Muscle of back (tissue), 13 donors: ENCODE measurements at places on chromosomes 16 and 17. TPM values are rescaled to one million over a fixed set of nuclear protein-coding genes. Genes with fewer than 3 reads are reported as not detected.

DNA sequence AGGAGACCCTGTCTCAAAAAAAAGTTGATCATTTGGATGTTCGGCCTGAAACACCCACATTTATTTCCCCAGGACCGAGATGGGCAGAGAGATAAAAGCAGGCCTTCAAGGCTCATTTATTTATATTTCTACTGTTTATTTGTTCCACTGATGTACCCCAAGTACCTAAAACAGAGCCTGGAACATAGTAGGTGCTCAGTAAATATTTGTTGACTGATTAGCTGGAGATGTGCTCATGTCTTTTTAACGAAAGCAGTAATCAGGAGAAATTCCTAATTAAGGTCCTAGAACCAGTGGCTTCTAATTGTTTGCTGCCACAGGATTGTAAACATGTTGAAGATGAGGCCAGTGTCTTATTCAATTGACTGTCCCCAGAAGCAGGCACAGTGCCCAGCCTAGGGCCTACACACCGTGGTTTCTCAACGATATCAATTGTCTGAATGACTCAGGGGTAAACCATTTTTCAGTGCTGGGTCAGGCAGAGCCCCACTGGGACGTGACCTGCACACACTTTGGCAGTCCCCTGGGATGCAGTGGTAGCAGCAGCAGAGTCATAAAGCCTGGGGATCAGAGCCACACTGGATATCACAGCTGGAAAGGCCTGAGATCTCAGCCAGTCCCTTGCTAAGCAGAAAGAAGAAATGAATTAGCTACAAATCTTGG, 34.8 kb downstream of the SOST start:
- DNase-seq = no peak

GRCh38 chr17:76106703-76107102, 3.1 kb upstream of the EXOC7 start:
- DNase-seq = no peak

DNA sequence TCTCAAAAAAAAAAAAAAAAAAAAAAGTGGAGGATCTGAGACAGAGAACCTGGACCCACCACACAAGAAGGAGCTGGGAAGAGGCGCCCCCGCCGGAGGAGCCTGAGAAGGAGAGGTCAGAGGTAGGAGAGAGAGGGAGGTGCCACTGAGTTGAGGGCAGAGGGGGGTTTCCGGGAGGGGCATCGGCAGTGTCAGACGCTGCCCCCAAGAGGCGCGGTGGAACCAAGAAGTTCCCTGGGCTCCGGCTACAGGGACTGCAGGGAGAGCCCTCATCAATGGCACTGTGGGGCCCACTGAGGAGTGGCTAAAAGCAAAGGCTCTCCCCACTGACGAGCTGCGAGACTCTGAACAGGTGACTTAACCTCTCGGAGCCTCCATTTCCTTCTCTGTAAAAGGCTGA, 4.2 kb downstream of the CCDC42 start:
- DNase-seq = no peak

NAGS gene
- 0.21 TPM for polyA plus RNA-seq

DNA sequence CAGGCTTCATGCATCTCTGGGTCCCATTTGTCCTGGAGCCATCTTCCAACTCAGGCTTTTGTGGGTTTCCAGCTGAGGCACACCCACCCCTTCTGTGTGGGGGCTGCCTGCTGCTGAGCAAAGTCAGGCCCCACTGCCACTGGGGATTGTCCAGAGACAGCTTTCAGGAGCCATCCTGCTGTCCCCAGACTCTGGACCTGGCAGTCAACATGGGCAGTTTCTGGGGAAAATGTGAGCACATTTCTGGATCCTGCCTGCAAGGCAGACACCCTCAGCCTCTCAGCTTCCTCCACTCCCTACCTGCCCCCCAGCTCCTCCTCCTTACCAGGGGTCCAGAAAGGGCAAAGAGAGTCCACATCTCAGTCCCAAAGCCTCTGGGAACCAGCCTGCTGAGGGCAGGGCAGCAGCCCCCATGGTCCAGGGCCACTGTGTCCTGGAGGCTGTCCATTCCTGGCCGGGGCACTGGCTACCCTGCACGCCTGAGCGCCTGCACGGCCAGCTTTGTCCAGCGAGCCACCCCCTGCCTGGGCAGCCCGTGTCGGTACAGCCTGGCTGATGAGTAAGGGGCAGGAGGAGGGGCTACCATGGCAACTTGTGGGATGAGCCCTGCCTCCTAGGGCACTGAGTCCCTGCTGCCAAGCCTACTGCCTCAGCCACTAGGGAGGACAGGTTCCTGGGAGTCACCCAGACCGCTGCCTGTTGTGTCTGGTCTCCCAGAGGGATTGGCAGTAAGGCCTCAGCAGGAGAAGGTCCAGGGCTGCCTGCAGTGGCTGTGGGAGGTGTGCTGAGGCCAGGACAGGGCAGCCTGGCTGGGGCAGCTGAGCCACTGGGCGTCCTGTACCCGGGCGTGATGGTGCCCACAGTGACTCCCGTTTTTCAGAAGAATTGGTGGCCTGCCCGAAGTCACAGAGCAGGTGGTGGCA, at the start of gene SLC47A2:
TSS of gene SLC47A2 (minus strand) at position 477 of the 923 bp plus-strand sequence. CDS start at position 448, 29 bp downstream.
- no peak for DNase-seq

DNA sequence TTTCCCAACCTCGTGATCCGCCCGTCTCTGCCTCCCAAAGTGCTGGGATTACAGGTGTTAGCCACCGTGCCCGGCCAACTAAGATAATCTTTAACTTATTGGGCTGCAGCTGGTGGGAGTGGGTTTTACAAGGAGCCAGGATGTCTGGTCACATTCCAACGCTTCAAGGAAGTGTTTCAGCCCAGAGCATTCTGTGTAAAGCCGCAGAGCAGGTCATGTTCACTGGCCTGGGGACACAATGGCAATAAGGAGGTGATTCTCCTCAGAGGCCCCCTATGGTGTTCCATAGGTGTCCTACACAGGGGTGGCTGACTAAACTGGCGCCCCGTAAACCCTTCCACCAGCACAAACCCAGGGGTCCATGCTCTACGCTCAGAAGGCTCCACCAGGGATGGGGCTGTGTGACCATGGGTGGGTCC, 1.2 kb downstream of the QPRT start:
- no peak for DNase-seq

- DNase-seq = no peak
These were observed 27.4 kb downstream of the STH start for GRCh38 chr17:46026166-46027047.

DNA sequence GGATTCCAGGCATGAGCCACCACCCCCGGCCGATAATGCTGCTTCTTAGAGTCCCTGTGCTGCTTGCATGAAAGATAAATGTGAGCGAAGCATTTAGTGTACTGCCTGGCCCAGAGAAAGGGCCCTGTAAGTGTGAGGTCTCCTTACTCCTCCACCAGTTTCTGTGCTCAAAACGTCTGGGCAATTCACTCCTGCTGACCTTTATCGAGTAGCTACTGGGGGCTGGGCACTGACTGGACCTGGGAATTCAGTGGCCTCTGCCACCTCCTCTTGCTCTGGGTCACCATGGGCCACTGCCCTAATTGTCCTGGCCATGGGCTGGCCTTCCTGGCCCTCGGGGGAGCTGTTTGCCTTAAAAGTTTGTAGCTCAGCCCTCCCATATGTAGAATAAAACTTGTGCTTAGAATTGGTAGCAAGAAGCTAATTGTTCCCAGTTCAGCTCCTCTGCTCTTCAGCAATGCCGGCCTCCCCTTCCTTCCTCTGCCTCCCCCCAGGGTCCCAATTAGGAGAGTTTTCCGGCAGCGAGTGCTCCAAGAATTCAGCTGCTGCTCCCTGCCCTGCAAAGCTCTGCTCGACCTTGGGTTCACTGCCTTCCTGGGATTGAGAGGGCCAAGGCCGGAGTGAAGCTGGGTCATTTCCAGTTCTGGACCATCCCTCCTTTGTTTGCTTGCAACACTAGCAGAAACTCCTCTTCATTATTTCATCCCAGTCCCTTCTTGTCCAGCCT, 98.9 kb upstream of the CDC42EP4 start:
- DNase-seq = peak; percentile 60
